ENCODE measurements at places on chromosomes 2 and 18.

- H3K27me3 ChIP-seq: peaks cover 7% of the 10 kb centered on the region
- H3K4me3 ChIP-seq: no peak overlapping the region
- no peak for DNase-seq
- no peaks in the 10 kb centered on the region for H3K36me3 ChIP-seq
- H3K27ac ChIP-seq: no peak overlapping the region
- no peaks in the 10 kb centered on the region for H3K4me1 ChIP-seq
Observed at GRCh38 chr2:223580951-223581350, 21.2 kb downstream of the SCG2 start.

- peaks cover 10% of the 10 kb centered on the region for H3K36me3 ChIP-seq
- H3K27ac ChIP-seq: no peak overlapping the region
- H3K4me1 ChIP-seq: peaks cover 50% of the 10 kb centered on the region
- no peaks in the 10 kb centered on the region for H3K27me3 ChIP-seq
- DNase-seq: no peak
Observed at GRCh38 chr2:222883420-222883819, 22.6 kb downstream of the ACSL3 start.

DNA sequence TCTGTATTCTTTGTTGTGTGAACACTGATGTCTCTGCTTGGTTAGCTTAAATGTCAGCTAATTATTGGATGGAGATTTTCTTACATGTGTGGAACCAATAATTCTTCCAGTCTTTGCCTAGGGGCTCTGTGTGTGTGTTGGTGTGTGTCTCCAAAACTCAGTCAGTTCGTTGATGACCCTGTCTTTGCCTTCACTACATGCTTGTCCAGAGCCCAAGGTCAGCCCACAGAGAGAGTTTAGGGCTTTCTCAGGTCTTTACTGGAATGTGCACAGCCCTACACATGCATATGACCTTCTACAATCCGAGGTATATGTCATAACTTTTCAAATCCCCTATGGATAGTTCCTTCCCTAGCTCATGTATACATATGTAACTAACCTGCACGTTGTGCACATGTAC, 74.1 kb upstream of the LDAH start:
- H3K27ac ChIP-seq: no peak overlapping the region
- no peak for DNase-seq
- no peaks in the 10 kb centered on the region for H3K36me3 ChIP-seq
- peaks cover 59% of the 10 kb centered on the region for H3K27me3 ChIP-seq
- H3K4me1 ChIP-seq: no peaks in the 10 kb centered on the region
- no peak overlapping the region for H3K4me3 ChIP-seq

GRCh38 chr2:127256866-127257265, 36.8 kb upstream of the CYP27C1 start:
- H3K4me3 ChIP-seq: no peak overlapping the region
- no peak overlapping the region for H3K27ac ChIP-seq
- no peaks in the 10 kb centered on the region for H3K4me1 ChIP-seq
- no peaks in the 10 kb centered on the region for H3K27me3 ChIP-seq

GRCh38 chr2:150674283-150674682, 186.8 kb upstream of the RND3 start:
- no peaks in the 10 kb centered on the region for H3K27me3 ChIP-seq
- H3K4me3 ChIP-seq: no peak overlapping the region
- H3K36me3 ChIP-seq: no peaks in the 10 kb centered on the region
- no peak for DNase-seq
- no peaks in the 10 kb centered on the region for H3K4me1 ChIP-seq

- peaks cover 7% of the 10 kb centered on the region for H3K4me1 ChIP-seq
- H3K27ac ChIP-seq: no peak overlapping the region
- DNase-seq: no peak
Observed at GRCh38 chr18:76353046-76353445, 142.0 kb downstream of the ZNF516 start.

GRCh38 chr2:144518748-144519596, 947 bp downstream of the ZEB2 start:
- H3K4me3 ChIP-seq: no peak overlapping the region
- peaks cover 9% of the 10 kb centered on the region for H3K36me3 ChIP-seq
- no peak for DNase-seq
- H3K4me1 ChIP-seq: peaks cover 32% of the 10 kb centered on the region
- H3K27me3 ChIP-seq: peaks cover 52% of the 10 kb centered on the region
- no peak overlapping the region for H3K27ac ChIP-seq

DNA sequence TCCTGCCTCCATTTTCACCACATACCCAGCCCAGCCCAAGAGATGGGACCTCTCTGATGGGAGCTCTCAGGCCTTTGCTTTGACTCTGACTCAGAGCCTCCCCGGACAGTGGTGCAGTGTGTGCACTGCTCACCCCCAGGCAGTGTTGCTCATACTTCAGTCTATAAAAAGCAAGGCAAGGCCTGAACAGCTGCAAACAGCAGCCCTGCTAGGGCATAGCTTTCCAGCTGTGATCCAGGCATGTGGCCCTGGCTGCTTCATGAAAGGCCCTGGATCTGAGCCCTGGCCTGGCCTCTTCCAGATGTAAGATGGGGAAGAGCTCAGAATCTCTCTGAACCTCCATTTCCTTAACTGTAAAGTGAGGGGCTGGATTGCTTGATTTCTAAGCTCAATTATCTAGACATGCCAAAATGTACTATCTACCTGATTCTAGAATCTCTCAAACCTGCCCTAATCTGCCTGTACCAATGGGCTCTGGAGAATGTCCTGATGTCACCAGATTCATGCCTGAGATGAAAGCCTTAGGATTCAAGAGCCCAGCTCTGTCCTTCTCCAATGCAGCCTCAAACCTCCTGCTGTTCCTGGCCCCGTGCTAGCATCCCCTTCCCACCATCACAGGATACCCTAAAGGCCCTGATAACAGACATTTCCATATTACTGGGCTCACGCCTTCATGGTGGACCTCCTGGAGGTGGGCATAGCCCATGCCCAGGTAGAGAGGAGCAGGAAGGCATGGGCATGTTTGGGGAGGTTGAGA, 206.9 kb downstream of the ARL4C start:
- H3K36me3 ChIP-seq: no peaks in the 10 kb centered on the region
- peak; percentile 69 for DNase-seq
- peak overlapping the region; percentile 97 for H3K27ac ChIP-seq
- H3K4me1 ChIP-seq: peaks cover 85% of the 10 kb centered on the region
- H3K4me3 ChIP-seq: peak overlapping the region; percentile 44

GRCh38 chr2:171281110-171281509, 120.4 kb upstream of the TLK1 start:
- H3K36me3 ChIP-seq: no peaks in the 10 kb centered on the region
- H3K27ac ChIP-seq: no peak overlapping the region
- no peak overlapping the region for H3K4me3 ChIP-seq
- no peaks in the 10 kb centered on the region for H3K4me1 ChIP-seq

- H3K4me1 ChIP-seq: peaks cover 58% of the 10 kb centered on the region
- no peak overlapping the region for H3K27ac ChIP-seq
- no peak for DNase-seq
- no peaks in the 10 kb centered on the region for H3K27me3 ChIP-seq
Observed at GRCh38 chr2:232323328-232323650, 55.3 kb upstream of the ALPP start.

GRCh38 chr18:31482051-31482450, 15.9 kb upstream of the DSG2 start:
- no peaks in the 10 kb centered on the region for H3K4me1 ChIP-seq
- no peak for DNase-seq
- H3K27ac ChIP-seq: no peak overlapping the region
- H3K4me3 ChIP-seq: no peak overlapping the region
- H3K36me3 ChIP-seq: no peaks in the 10 kb centered on the region

GRCh38 chr2:122300758-122301157, 545.3 kb downstream of the TSN start:
- no peak overlapping the region for H3K4me3 ChIP-seq
- no peaks in the 10 kb centered on the region for H3K27me3 ChIP-seq
- DNase-seq: no peak
- H3K36me3 ChIP-seq: no peaks in the 10 kb centered on the region
- H3K27ac ChIP-seq: no peak overlapping the region
- no peaks in the 10 kb centered on the region for H3K4me1 ChIP-seq

DNA sequence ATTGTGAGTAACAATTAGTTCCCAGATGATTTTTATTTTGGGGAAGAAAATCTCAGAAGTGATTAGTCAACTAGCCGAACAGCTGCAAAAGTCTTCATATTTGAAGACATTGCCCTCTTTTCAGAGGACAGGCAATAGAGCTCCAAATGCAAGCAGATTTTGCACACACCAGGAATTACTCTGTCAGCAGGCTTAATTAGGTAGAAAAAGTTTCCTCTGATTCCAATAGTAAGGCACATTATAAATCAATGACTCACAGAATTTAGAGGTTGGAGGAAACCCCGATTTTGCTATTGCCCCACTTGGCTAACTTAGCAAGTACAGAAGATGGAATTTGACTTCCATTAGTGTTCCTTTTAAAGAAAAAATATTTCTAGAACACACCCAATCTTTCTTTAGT, 30.7 kb upstream of the SCN1A start:
- no peak for DNase-seq
- H3K27ac ChIP-seq: no peak overlapping the region
- peaks cover 10% of the 10 kb centered on the region for H3K27me3 ChIP-seq
- no peak overlapping the region for H3K4me3 ChIP-seq

DNA sequence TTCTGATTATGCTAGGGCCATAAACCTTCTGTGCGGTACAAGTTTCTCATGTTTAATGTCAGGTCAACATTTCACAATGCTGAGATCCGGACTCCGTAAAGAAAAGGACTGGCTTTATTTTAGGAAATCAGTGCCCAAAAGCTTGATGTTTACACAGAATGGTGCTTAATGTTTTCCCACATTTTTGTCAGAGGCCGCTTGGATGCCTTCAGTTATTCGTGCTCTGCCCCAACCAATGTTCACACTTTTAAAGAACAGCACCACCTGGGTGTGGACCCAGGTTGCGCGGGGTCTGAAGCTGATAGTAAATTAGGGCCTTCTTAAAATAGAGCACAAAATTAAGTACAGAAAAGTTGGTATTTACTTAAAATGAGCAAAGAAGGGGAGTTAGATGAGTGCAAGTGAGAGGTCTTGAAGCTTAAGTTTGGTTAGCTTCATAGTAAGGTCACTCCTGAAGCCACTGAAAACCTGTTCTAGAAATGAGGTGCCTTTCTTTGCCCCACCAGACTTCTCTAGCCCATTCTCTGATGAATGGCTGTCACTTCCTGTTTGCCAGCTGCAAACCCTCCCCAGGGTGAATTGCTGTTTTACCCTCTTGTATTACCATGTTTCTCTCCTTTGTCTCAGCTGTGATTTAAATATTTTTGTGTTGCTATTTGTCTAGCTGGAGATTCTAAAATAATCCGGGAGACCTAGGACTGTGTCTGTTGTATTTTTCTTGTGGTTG, 20.5 kb downstream of the SLC3A1 start:
- peaks cover 16% of the 10 kb centered on the region for H3K4me1 ChIP-seq
- DNase-seq: no peak
- no peaks in the 10 kb centered on the region for H3K36me3 ChIP-seq
- no peak overlapping the region for H3K27ac ChIP-seq
- H3K27me3 ChIP-seq: peaks cover 6% of the 10 kb centered on the region

DNA sequence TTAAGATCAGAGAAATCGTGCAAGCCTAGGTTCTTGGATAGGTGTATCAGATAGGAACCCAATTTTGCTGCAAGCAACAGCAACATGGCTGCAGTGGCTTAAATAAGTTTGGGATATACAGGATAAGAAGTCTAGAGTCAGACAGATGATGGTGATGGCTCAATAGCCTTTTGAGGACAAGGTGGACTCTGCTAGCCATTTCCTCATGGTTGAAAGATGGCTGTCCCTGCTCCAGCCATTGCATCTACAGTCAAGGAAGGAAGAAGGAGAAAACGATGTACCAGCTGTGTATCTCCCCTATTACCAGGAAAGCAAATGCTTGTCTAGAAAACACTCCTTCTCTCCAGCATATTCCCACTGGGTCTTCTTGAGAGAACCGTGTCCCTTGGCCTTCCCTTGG, 30.1 kb upstream of the CAB39 start:
- no peaks in the 10 kb centered on the region for H3K27me3 ChIP-seq
- DNase-seq: no peak

DNA sequence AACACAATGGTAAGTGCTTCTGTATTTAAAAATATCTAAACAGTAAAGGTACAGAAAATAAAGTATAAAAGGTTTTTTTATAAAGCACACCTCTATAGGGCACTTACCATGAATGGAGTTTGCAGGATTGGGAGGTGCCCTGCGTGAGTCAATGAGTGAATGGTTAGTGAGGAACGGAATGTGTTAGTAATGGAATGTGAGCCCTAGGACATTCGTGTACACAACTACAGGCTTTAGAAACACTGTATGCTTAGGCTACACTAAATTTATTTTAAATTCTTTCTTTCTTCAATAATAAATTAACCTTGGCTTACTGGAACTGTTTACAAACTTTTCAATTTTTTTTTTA, 337.9 kb upstream of the SLC39A10 start:
- no peaks in the 10 kb centered on the region for H3K36me3 ChIP-seq
- no peak for DNase-seq
- H3K27me3 ChIP-seq: no peaks in the 10 kb centered on the region
- peaks cover 10% of the 10 kb centered on the region for H3K4me1 ChIP-seq

DNA sequence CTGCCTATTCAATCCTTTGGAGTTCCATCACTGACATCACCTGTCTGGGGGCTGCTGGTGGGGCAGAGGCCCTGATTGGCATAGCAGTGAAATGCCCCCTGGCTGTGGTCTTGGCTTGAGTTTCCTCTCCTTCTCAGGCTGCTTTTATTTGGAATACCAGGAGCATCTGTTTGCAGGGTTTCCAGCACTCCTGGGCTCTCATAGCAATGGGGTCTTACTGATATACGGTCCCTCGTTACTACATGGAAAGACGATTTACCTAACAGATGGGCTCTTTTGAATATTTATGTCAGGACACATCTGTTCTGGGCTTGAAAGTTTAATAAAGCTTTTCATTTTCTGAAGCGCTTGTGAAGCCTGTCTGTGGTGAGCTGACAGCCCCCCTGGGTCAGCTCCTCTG, 230.3 kb downstream of the SLC4A3 start:
- H3K36me3 ChIP-seq: no peaks in the 10 kb centered on the region
- H3K4me3 ChIP-seq: no peak overlapping the region
- peaks cover 6% of the 10 kb centered on the region for H3K27me3 ChIP-seq
- no peaks in the 10 kb centered on the region for H3K4me1 ChIP-seq

- no peaks in the 10 kb centered on the region for H3K4me1 ChIP-seq
- H3K4me3 ChIP-seq: no peak overlapping the region
- peaks cover 3% of the 10 kb centered on the region for H3K27me3 ChIP-seq
- no peaks in the 10 kb centered on the region for H3K36me3 ChIP-seq
- no peak for DNase-seq
- H3K27ac ChIP-seq: no peak overlapping the region
Observed at GRCh38 chr2:85275984-85276540, 51.7 kb downstream of the TGOLN2 start.

DNA sequence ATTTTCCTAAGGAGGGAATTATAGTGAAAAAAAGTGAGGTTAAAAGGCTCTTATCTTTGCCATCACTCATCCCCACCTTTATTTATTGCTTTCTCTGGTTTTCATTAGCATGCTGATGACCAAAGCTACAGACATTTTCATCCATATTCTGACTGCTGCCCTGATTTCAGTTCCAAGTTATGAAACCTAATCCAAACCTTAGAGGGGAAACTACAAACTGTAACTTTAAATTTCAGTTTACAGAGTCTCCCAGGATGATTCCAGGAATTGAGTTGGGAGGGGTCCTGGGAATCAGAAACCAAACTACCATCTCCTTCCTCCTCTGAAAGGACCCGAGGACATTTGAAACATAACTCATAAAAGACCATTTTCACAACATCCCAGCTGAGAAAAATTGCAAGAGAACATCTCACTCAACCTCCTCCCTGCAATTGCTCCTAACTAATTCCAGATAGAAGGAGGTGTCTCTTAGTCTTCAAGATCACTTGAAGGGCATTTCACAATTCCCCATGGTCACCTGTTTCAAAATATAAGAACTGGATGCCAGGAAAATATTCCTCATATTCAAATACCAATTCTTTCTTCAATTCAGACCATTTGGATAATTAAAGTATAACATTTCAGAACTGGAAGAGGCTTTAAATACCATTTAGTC, 520.6 kb downstream of the TNS1 start:
- H3K36me3 ChIP-seq: no peaks in the 10 kb centered on the region
- no peaks in the 10 kb centered on the region for H3K4me1 ChIP-seq
- no peak for DNase-seq
- no peak overlapping the region for H3K4me3 ChIP-seq
